ENCODE measurements at places on chromosomes 1 and 21.
A peak's percentile ranks its signal among the peaks of the same experiment; 100 is the strongest.

GRCh38 chr1:220067269-220068204, 21.2 kb upstream of the EPRS1 start:
- H3K27ac ChIP-seq: no peak overlapping the region
- no peak overlapping the region for H3K4me3 ChIP-seq
- H3K36me3 ChIP-seq: peaks cover 21% of the 10 kb centered on the region
- no peaks in the 10 kb centered on the region for H3K27me3 ChIP-seq
- no peak for DNase-seq

GRCh38 chr1:150696995-150697927, at the start of gene GOLPH3L:
Gene GOLPH3L, minus strand, starts transcription at chr1:150697154. Its CDS starts 2,316 bp downstream, at chr1:150694838.
- H3K4me3 ChIP-seq: peak within 1 kb of the TSS; percentile 70
- H3K4me1 ChIP-seq: no peaks in the 10 kb centered on the region
- DNase-seq: peak; percentile 92

GRCh38 chr1:156645056-156645455, 3.1 kb downstream of the BCAN start:
- H3K4me3 ChIP-seq: no peak overlapping the region
- H3K4me1 ChIP-seq: peaks cover 5% of the 10 kb centered on the region
- no peak for DNase-seq
- no peak overlapping the region for H3K27ac ChIP-seq
- no peaks in the 10 kb centered on the region for H3K27me3 ChIP-seq

- no peaks in the 10 kb centered on the region for H3K36me3 ChIP-seq
- DNase-seq: no peak
- H3K4me3 ChIP-seq: no peak overlapping the region
- H3K4me1 ChIP-seq: no peaks in the 10 kb centered on the region
- no peaks in the 10 kb centered on the region for H3K27me3 ChIP-seq
- H3K27ac ChIP-seq: no peak overlapping the region
Observed at GRCh38 chr1:2948751-2949680, 72.3 kb upstream of the ACTRT2 start.

GRCh38 chr1:101945884-101946283, 50.8 kb downstream of the OLFM3 start:
- H3K4me3 ChIP-seq: no peak overlapping the region
- no peaks in the 10 kb centered on the region for H3K27me3 ChIP-seq
- no peak for DNase-seq
- no peak overlapping the region for H3K27ac ChIP-seq
- no peaks in the 10 kb centered on the region for H3K4me1 ChIP-seq

- no peaks in the 10 kb centered on the region for H3K27me3 ChIP-seq
- no peak overlapping the region for H3K4me3 ChIP-seq
- no peaks in the 10 kb centered on the region for H3K4me1 ChIP-seq
- H3K36me3 ChIP-seq: no peaks in the 10 kb centered on the region
- DNase-seq: no peak
Observed at GRCh38 chr21:26948194-26948593, 18.7 kb downstream of the ADAMTS5 start.

Measured in right lobe of liver (tissue), 6 donors.